M059J (cell line): ENCODE measurements at places on chromosomes 2 and 18.

DNA sequence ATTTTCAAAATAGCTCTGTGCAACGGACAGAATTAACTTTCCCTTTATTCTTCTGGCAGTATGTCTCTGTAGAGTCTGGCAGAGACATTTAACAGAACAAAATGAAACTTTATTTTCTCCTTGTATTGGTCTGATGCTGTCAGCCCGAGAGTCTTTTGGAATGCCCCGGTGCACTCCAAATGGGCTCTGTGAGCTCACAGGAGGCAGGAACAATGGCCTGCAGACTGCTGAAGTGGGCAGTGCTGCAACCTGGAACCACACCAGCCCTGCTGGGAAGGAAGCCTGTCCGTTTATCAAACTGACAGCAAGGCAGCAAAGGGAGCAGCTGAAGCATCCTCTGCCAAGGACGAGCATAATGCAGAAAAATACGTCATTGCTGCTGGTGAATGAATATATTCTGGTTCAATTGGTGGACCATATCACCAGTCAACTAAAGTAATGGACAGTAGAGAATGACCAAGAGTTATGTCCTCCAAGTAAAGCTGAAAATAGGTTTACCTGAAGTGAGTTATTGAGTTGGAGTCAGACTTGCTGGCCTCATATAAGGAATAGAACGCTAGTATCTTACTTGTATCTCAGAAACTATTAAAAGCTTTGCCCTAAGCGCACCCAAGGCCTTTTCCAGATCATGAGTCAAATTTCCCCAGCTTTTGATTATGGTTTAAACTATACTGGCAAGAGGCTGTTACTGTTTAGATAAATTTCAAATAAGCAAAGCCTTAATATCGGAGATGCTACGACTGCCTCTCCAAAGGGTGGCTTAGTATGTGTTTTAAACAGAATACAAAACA lies 207.6 kb upstream of the TANK start:
- DNase-seq = peak; percentile 46

DNA sequence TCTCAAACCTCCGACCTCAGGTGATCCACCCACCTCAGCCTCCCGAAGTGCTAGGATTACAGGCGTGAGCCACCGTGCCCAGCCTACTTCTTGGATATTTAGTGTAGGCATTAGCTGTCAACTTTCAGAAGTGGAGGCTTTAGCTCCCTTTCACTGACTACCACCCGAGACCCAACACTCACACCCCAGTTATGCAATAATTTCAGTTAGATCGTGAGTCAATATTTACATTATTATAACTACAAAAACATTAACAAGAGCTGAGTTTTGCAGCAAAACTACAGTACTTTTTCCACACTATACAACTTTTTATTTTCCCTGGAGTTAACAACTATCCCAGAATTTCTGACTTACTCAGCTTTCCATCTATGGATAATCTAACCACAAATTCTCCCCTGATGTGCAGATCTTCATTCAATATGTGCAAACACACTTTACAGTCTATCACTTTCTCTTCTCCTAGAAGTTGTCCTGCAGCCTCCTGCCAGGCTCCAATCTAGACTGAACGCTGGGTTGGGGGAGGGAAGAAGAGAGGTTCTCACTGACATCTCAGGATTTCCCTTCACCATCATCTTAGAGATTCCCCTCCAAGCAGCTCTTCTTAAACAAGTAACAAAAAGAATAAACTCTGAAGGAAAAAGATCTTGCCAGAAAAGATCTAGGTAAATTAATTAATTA lies 10.1 kb downstream of the TBC1D8 start:
- DNase-seq = no peak

DNA sequence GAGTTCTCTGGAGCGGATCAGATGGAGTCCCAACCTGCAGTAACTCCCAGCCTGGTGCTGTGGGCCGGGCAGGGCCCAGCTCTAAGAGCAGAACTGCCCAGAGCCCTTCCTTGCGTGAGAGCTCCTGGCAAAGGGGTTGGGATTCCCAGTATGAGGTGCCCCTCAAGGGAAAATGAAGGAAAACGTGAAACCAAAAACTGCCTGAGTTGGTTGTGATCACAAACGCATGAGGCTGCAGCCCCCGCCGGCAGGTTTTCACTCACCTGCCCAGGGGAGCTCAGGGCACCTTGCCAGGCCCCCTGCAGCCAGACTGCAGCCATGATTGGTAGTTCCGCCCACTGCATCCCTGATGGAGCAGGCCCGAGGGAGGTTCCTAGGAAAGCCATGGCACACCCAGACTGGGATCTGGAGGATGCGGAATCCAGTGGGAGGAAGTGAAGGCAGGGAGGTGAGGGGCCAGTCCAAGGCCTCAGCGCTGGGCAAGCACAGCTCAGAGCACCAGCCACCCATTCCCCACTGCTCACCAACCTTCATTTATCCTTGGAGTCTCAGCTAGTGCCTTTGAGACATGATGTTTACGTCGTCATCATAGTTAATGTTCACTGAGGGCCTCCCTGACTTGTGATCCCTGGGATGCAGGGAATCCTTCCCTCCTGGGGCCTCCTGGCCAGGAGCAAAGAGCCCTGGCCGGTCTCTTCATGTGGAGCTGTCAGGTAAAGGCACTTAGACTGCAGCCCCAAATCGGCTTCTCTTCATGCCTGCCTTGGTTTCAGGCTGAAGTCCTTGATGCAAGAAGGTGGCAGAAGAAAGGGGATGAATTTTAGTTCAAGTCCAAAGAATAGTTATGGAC lies 103.2 kb downstream of the INHBB start:
- DNase-seq = no peak

DNA sequence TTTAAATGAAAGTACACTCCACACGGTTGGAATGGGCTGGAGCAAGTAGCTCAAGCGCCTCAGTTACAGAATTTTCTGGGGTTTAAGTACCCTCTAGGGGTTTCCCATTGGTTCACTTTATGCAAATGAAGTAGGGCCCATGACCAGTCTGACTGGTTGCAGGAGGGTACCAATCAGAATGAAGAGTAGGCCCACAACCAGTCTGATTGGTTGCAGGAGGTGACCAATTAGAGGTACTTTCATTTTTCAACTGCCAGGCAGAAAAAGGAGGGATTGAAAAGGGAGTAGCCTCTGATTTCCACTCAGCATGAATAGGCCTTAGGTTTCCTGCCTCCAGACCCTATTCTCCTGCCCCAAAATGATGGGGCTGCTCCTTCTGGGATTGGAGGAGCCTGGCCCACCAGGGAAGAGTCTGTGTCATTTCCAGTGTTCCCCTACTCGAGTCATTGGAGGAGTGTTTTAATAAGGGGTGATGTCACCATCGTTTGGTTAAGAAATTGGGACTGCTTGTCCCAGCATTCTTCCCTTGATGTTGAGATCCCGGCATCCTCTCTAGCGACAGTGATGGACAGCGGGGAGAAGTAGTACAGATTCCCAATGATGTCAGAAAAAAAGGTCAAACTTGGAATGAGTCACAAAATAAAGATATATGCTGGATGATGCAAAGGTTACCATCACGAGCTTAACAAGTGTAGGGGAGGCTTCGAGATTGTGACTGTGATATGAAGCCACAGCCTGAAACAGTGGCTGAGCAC lies 210.4 kb downstream of the SH3BP4 start:
- peak; percentile 59 for DNase-seq

DNA sequence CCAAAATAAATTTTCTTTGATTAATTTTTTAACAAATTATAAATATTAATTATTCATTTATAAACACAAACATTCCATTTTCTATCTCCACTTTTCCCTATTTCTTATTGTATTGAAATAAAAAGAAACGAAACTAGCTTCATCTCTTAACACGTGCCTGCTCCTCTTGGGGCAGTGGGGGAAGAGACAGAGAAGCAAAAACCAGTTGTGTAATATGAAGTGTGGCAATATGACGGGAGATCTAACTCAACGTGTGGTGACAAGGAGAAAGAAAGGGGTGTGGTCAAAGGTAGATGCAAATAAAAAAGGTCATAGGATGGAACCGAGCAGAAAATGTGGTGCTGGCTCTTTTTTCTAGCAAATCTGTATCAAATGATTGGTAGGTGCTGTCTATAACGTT lies 106.9 kb upstream of the SLC8A1 start:
- no peak for DNase-seq

DNA sequence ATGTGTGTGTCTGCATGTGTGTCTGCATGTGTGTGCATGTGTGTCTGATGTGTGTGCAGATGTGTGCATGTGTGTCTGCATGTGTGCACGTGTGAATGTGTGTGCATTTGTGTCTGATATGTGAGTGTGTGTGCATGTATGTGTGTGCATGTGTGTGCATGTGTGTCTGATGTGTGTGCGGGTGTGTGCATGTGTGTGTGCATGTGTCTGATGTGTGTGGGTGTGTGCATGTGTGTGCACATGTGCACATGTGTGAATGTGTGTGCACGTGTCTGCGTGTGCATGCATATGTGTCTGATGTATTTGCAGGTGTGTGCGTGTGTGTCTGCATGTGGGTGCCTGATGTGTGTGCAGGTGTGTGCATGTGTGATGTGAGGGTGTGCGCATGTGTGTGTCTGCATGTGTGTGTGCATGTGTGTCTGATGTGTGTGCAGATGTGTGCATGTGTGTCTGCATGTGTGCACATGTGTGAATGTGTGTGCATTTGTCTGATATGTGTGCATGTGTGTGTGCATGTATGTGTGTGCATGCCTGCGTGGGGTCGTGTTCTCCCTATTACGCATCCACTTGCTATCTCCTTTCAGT lies 470.1 kb upstream of the HS6ST1 start:
- DNase-seq = no peak

GRCh38 chr2:130352237-130352636 lies 3.6 kb upstream of the PTPN18 start:
- no peak for DNase-seq

DNA sequence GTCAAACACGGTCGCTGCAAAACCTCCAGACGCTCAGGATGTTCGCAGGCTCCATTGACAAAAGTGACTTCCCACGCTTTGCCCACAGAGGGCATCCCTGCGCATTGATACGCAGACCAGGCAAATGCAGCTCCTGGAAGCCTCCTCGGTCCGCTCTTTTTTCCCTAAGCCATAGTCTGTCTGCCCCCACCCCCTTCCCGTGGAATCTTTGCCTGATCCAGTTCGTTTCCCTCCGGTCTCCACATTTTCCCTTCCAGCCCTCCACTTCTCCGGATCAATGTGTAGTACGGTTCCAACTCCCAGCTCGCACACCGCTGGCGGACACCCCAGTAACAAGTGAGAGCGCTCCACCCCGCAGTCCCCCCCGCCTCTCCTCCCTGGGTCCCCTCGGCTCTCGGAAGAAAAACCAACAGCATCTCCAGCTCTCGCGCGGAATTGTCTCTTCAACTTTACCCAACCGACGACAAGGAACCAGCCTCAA lies at the start of gene DCC:
Gene DCC (plus strand): TSS at position 307 of the 481 bp plus-strand sequence. CDS start 591 bp downstream, outside the sequence.
- peak; percentile 16 for DNase-seq
